ENCODE measurements at places on chromosomes 1 and 21.
A peak's percentile ranks its signal among the peaks of the same experiment; 100 is the strongest.

DNA sequence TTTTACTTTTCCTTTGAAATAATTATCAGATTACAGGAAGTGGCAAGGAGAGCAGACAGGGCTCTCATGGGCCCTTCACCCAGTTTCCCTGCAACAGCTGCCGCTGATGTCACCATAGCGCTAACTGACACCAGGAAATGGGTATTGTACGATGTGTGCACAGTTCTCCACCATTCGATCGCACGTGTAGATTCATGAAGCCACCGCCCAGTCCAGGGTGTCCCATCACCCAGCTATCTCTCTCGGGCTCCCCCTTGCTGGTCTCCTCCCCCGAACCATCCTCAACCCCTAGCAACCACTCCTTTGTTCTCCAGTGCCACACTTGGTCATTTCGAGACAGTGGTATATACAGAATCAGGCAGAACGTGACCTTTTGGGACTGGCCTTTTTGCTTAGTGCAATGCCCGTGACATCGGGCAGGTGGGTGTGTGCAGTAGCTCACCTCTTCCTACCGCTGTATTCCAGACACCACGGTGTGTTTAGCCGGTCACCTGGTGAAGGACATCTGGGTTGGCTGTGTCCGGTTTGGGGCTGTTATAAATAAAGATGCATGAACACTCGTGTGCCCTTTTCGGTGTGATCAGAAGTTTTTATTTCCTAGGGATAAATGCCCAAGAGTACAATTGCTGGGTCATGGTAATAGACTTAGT is 118.4 kb downstream of the CRYAA start:
- DNase-seq, result no peak

DNA sequence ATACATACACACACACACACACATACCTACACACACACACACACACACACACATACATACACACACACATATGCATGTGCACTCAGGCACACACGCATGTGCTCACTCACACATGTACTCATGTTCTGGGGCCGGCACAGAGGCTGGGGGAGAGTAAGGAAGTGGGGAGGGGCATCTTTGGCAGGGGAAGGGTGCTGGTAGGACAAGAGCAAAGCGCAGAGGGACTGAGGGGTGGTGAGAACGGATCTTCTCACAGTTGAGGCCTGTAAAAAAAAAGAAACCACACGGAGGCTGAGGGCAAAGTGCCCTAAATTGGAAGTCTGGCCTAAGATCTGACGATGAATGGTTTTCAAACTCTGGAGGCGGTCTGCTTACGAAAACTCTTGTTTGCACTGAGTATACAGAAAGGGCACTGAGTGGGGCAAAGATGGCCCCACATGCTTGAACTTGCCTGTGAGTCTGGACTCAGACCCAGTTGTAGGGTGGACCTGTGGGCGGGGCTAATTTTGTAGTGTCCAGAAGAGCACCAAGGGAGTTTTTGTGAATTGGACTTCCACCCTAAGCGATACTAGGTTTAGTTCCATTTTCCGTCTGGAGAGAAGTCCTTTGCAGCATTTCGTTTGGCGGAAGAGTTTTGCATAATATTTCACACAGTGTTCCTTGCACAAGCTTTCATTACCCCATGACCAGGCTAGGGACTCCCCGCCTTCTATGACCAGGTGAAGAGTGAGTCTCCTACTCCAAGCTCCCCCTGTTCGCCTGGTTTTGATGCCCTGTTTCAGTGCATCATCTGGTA is 79.3 kb upstream of the LYST start:
- DNase-seq, result no peak

GRCh38 chr1:86753700-86754099 is 49.3 kb downstream of the SH3GLB1 start:
- DNase-seq, result no peak

- DNase-seq, result peak; percentile 87
Observed at GRCh38 chr1:21302747-21303715, 12.8 kb upstream of the ECE1 start.

GRCh38 chr1:182304627-182305026 is 87.0 kb downstream of the GLUL start:
- DNase-seq, result no peak

DNA sequence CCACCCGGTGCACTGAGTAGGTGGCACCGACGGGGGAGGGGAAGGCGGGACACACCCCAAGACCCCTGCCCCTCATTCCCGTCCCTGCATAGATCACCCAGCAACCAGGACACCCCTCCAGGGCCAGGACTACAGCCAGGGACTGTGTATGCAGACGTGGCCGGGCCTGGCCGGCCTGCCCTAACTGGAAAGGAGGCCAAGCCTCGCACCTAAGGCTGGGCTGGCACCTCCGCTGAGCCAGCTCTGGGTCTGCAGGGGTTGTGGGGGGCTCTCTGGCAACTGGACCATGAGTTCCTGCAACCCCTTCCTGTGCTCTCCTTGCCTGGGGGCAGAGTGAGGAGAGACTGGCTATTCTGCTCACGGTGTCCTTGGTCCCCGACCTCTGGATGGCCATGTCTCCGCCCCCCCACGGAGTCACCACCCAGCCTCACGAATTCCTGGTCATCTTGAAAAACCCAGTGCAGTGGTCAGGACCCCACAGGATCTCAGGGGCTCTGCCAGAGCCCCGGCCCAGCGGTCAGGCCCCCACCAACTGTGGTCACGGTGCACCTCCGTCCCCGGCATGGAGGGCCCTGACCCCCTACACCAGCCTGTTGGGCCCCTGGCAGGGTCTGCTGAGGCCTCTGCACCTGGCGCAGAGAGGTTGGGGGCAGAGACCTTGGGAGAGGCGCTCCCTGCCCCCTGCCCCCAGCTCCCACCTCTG is 1.1 kb upstream of the FNDC10 start:
- no peak for DNase-seq

DNA sequence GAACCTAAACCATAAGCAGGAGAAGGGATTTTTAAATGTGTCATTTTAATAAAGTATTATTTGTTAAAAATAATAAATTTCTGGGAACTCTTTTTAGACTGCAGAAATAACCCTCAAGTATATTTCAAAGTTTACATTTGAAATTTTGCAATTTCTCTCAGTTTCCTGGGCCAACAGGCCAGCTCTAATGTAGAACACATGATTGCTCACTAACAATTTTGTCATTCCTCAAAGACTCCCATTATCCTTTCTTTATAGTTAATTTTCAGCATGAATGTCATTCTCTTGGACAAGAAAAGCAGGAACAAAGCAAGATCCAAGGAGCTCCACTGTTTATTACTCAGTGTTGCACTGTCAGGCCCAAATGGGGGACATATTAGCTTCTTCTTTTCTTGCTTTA is 119.4 kb upstream of the VANGL1 start:
- no peak for DNase-seq

DNA sequence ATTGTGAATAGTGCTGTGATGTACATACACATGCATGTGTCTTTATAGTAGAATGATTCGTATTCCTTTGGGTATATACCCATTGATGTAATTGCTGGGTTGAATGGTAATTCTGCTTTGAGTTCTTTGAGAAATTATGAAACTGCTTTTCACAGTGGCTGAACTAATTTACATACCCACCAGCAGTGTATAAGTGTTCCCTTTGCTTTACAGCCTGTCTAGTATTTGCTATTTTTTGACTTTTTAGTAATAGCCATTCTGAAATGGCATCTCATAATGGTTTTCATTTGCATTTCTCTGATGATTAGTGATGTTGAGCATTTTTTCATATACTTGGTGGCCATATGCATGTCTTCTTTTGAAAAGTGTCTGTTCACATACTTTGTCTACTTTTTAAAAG is 54.5 kb upstream of the FAM78B start:
- DNase-seq, result no peak

- DNase-seq, result no peak
Observed at GRCh38 chr1:156812293-156812990, 4.2 kb downstream of the SH2D2A start.

DNA sequence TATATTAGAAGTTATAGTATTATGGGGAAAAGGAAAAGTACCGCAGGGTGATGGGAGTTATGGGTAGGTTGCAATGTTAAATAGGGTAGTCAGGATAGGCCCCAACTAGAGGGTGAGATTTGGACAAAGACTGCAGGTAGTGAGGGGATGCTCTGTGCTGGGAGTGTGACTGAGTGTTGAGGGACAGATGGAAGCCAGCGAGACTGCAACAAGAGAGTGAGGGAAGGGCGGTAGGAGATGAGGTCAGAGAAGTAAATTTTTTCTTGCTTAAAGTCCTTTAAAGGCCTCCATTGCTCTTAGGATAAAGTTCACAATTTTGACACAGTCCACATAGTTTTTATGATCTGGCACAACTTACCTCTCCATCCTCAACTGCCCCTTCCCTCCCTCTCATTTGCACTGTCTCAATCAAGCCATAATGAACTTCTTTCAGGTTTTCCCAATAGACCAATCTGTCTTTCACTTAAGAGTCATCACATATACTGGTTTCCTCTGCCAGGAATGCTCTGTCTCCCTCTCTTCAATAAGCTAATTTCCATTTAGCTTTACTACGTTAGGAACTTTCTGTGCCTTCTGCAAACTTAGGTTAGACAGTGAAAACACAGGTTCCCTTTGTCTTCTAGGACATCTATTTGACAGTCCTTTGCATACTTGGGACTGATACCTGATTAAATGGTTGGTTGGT is 237.7 kb upstream of the CACYBP start:
- no peak for DNase-seq

DNA sequence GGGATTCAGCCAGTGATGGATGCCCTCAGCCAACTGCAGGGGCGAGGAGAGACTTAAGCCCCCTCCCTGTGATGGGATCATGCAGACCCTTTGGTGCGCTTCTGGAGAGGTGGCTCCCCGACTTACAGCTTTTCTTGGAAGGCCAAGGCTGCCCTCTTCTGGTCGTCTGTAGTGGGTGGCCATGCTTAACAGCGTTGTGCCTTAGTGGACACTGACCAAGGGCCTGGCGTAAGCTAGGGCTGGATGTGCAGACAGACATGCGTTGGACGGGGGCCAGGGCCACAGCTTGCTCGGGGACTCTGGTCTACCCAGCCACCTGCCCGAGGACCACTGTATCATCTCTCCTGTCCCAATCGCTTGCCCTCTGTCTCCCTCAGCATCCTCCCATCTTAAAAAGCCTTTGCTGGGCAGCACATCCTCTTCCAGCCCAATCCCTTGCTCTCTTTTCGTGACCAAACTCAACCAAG is 5.5 kb downstream of the AZIN2 start:
- peak; percentile 88 for DNase-seq

- peak; percentile 3 for DNase-seq
Observed at GRCh38 chr1:7149080-7149838, 364.0 kb downstream of the CAMTA1 start.

- DNase-seq, result peak; percentile 47
Observed at GRCh38 chr1:79322511-79323027, 316.0 kb upstream of the ADGRL4 start.

DNA sequence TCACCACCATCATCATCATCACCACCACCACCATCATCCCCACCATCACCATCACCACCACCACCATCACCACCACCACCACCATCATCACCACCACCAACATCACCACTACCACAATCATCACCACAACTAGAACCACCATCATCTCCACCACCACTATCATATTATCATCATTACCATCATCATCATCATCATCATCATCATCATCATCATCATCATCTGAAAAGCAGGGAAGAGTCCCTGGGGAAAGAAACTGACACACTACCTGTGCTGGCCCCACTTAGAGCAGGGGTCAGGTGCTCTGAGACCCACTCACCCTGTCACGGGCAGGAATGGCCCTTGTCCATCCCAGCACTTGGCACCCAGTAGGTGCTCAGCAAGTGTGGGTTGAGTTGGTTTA is 104.9 kb upstream of the IFFO2 start:
- DNase-seq, result no peak

GRCh38 chr1:227317523-227318015 is 723 bp downstream of the CDC42BPA start:
- peak; percentile 80 for DNase-seq

DNA sequence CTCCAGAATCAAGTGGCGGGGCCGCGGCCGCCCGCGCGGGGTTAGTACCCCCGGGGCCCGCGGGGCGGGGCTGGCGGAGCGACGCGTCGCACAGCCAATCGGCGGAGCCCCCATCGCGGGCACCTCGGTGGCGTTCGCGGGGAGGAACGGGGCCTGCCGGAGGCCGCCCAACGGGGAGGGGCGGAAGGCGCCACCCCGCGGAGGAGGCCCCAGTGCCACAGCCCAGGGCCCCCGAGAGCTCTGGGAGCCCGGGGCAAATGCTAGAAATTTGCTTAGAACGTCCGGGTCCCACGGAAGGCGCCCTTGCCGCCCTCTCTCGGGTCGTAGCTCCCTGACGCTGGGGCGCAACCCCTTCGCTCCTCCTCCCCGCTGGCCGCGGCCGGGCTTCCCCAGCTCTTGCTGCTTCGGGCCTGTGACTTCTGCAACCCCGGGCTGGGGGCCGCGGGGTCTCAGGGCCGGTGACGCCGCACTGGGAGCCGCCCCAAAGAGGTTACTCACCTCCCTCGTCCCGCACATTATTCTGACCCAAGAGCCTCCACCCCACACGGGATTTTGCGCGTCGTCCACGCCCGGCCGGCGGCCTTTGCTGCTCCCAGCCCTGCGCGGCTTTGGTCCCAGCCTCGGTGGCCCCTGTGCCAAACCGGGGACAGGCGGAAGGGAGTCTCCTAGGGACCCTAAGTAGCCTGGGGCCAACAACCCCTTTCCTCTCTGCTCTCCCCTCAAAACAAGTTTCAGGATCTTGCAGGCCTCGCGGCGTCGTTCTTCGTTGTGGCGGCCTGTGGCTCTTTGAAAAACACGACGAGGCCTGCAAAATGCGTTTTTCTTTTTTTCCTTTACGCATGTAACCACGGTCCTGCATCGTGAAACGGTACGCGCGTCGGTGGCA is at the start of gene RUNX3:
Gene RUNX3 (minus strand): TSS at position 17 of the 886 bp plus-strand sequence. CDS start 408 bp downstream, outside the sequence.
- no peak for DNase-seq

DNA sequence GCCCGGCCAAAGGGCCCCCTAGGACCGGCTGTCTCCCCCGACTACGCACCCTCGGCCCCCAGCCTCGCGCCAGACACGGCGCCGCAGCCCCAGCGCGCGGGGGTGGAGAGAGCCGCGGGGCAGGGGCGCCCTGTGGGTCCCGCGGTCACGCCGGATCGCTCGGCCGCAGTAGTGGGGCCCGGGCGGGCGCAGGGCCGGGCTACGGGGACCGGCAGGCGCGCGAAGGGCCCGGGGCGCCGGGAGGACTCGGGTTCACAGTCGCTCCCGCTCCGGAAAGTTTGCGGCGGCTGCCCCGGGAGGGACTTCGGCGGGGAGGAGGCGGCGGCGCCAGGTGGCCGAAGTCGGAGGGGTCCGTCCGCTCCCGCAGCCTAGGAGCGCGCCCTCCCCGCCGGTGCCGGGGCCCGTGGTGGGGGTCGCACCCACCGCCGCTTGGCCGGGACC is 7.1 kb upstream of the ZNF669 start:
- DNase-seq, result no peak

GRCh38 chr21:33943293-33943692 is 27.7 kb upstream of the ATP5PO start:
- DNase-seq, result no peak

- no peak for DNase-seq
Observed at GRCh38 chr21:45370575-45370974, 34.4 kb upstream of the COL18A1 start.
